ENCODE measurements at places on chromosomes 3 and 15. TPM values are rescaled to one million over a fixed set of nuclear protein-coding genes. Genes with fewer than 3 reads are reported as not detected.

DNA sequence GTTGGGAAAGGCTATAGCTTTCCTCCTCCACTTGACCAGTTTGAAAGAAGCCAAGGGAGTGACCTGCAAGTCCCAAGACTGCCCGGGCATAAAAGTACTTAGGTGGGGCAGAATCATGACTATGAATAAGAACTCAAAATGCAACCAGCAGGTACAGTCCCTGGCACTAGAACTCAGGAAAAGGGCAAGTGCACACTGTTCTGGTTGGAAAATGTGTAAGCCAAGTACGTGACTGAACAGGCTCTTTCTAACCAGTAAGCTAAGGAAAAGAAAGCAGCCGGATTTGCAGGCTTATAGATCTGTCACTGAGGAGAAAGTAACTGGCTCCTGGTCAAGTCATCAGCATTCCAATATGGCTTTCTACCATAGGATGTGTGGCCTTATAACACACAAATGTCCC lies 101.2 kb upstream of the SLC4A7 start:
- DNase-seq, result no peak

DNA sequence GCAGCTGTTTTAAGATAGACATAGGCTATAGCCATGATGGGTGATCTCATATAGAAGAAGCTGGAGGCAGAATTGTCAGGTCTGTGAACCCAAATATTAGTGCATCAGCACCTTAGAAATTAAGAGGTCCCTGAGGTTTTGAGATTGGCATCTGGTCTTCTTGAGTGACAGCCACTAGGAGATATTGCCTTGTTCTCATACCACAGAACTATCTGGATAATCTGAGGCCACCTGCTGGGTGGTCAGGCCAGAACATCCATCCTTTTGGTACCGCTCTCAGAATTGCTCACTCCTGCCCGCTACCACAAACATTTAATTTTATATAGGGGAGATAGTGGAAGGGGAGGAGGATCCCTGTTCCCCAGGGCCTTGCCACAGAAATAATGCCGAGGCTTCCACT lies 210.6 kb upstream of the ZPLD1 start:
- peak; percentile 28 for DNase-seq

GRCh38 chr3:132773071-132773619 lies 50.9 kb upstream of the NPHP3 start:
- no peak for DNase-seq

Gene CADPS
- not detected for total RNA-seq

Gene GYG1
- 46.9 TPM for total RNA-seq

All from activated CD8-positive, alpha-beta T cell treated with anti-CD3 and anti-CD28 coated beads, Interleukin-2, amount 10 ng/mL, durations not matched to agents 7 days and 5 days (primary cell).